ENCODE measurements at places on chromosomes 4 and X.
A peak's percentile ranks its signal among the peaks of the same experiment; 100 is the strongest.

- DNase-seq: no peak
Observed at GRCh38 chr4:6710282-6710681, 617 bp upstream of the MRFAP1L1 start.

DNA sequence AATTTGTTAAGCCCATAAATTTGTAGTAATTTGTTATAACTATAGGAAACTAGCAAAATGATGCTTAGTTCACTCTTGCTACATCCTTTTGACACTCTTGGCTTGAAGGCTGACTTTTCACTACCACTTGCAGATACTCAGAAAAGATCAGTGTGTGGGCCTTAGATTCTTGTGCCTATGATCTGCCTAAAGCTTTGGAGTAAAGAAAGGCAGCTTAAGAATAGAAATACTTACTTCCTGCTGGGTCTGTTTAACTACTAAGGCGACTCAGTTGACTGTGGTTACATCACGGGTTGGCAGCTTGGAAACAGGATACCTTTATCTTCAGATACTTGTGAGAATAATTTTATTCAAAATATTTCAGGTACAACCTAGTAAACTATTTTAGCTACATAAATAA, 201.4 kb upstream of the FMR1 start:
- DNase-seq: no peak

- peak; percentile 12 for DNase-seq
Observed at GRCh38 chr4:153916273-153916755, 127.4 kb upstream of the SFRP2 start.

- peak; percentile 75 for DNase-seq
Observed at GRCh38 chr4:139453041-139453370, 915 bp upstream of the RAB33B start.

- peak; percentile 68 for DNase-seq
Observed at GRCh38 chr4:159006202-159006601, 96.7 kb upstream of the RAPGEF2 start.

DNA sequence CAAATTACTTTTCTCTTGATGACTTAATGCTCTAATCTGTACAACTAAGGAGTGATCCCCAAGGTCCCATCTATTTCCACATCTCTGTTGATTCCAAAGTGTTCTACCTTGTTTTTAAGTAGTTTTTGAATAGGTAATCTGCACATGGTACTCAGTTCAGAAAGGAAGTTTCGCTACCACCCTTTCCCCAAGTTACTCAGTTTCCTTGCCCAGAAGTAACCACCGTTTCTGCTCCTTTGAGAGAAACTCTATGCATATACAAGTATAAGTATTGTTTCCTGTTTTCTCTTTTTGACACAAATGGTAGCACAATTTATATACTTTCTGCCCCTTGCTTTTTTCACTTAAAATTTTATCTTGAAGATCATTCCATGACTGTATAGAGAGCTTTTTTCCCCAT, 18.1 kb downstream of the TMEM154 start:
- no peak for DNase-seq

GRCh38 chrX:107272431-107272921, 66.1 kb downstream of the DNAAF6 start:
- DNase-seq: no peak

- DNase-seq: peak; percentile 39
Observed at GRCh38 chr4:187016101-187016500, 292.4 kb upstream of the FAT1 start.

DNA sequence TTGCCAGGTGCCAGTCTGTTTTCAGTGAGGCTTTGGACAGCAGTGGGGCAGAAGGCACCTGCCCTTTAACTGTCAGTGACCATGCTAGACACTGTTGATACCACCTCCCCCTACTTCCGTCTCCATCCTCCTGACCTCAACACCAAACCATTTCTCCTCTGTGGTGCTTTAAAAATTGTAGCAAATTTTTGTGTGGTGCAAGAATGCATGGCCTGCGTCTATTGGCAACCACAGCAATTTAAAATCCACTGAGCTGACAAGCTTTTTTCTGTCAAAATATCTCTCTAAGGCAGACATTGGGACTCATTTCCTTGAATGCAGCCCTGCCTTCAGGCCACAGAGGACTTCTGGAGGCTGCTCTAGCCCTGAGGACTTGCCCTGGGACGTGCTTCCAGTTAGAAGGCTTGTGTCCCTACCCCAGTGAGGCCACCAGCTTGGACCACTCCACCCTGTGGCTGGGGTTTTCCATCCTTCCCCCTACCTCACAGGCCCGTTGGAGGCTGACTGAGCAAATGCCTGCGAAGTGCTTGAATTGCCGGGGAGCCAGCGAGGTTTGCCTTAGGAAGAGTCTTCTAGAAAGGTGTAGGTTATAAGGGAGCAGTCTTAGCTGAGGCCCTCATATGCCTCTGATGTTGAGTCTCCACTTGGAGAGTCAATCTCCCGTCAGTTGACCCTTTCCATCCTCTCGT, 6.9 kb downstream of the PRRG3 start:
- no peak for DNase-seq

DNA sequence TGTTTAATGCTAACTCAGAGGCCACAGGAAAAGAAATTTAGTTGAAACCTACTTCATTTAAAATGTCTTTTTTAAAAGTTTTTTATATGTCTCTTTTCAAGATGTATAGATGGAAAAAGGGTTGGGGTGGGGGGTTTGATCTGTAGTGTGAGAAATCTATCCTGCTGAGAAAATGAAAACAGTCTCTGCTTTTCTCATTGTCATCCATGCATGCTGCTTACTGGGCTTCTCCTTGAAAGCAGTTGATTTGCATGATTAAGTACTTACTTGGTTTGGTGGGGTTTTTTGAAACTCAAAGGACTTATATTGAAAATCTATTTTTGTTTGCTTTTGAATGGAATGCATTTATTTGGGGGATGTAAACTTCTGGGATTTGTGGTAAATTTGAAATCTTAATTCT, 313.6 kb upstream of the DKK2 start:
- DNase-seq: no peak

GRCh38 chr4:156512622-156513021, 459.0 kb downstream of the PDGFC start:
- no peak for DNase-seq

GRCh38 chr4:6992728-6993677, 50.2 kb upstream of the TADA2B start:
- DNase-seq: peak; percentile 74

DNA sequence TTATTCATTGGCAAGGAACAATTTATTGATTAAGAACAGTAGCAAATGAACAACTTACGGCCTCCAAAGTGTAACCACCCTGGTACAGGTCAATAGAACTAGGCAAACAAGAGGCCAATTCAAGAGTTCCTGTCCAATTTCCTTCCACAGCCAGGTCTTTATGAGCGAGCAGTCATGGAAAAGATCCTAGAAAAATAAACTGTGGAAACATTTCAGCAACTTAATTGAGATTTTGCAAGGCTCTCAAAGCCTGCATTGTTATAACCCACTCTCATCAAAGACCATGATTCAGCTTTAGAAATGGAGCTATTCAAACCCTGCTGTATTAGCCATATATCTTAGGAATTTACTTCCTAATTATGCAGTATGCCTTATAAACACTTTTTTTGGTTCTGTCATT, 43.6 kb downstream of the UNC5C start:
- DNase-seq: peak; percentile 75

DNA sequence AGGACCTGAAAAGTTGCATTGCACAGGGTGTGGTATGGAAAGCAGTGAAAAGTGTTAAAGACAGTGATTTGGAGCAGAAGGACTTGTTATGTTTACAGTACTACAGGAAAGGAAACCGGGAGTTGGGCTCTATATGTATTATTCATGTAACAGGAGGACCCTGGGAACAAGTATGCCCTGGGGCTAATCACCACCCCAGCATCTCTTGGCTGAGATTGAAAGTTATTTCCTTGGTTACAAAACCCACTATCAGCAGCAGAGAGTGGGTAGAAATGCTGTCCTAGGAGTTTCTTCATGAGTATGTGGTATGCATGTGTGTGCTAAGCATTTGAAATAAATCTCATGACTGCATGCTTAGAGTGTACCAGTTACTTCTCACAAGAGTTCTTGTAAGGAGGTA, 46.9 kb downstream of the STK32B start:
- peak; percentile 77 for DNase-seq

GRCh38 chrX:66751136-66751782, 112.4 kb upstream of the EDA2R start:
- DNase-seq: no peak

DNA sequence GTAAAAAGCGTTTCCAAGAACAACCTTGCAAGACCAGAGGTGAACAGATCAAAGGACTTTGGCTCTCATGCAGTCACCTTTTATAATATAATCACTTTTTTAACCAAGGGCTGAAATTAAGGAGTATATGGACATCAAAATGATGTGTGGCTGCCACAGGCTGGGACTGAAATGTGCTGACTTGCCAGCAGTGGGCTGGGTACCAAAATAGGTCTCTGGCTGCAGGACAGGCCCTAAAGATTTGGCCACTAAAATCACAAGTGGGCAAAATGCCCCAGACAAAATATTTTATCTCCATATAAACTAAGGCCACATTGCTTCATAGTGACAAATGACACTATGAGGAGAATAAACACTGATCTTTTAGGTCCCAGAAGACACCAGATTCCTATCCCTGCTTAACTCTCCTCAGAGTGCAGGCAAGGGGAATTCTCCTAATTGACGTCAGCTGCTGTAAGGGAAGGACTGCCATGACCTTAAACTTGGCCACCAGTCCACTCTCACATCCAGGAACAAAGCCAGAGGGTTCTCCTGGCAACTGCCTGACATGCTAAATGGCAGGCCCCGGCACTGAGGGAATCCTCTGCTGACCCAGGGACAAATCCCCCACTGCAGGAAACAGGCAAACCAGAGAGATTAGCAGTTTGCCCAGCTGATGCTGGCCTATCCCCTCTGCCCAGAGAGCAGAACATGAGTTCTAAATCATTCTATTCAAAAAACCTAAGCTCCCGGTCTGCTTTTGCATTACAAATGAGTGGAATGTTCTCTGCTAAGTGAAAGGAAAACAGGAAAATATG, 155.8 kb downstream of the PPP3CA start:
- DNase-seq: peak; percentile 82

- DNase-seq: peak; percentile 61
Observed at GRCh38 chrX:133335027-133335426, 80.3 kb downstream of the GPC4 start.

GRCh38 chrX:97234471-97235081, 350.9 kb downstream of the RPA4 start:
- DNase-seq: no peak

DNA sequence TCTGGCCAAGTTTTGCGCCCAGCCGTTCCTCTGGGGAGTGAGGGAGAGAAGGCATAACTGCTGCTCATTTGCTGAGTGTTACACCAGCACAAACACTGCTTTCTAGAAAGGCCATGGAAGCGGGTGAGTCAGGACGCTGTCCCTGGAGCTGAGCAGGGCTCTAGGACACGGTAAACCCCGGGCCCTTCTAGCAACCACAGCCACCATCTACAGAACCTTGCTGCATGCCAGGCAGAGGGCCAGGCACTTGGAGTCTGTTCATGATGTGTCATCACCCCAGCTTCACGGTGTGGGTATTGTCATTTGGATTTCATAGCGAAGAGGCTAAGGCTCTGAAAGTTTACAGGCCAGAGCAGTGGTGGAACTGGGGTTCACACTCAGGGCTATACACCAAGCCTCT, 31.8 kb upstream of the C4orf50 start:
- DNase-seq: peak; percentile 3

DNA sequence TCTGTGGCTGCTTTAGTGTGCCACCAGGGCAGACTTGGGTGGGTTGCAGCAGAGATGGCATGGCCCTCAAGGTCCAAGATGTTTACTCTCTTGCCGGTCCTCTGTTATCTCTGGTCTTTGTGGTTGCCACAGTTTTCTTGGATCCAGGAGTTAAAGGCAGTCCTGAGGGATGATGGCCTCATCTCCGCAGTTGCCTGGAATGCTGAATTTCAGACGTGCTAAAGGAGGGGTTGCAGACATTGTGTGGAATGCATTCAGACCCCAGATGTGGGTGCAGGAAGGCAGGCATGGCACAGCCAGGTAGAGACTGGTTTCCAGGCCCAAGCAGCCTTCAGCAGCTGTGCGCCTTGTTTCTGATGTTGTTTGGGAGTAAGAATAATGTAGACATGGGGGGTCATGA, 64.4 kb downstream of the TBL1X start:
- no peak for DNase-seq

DNA sequence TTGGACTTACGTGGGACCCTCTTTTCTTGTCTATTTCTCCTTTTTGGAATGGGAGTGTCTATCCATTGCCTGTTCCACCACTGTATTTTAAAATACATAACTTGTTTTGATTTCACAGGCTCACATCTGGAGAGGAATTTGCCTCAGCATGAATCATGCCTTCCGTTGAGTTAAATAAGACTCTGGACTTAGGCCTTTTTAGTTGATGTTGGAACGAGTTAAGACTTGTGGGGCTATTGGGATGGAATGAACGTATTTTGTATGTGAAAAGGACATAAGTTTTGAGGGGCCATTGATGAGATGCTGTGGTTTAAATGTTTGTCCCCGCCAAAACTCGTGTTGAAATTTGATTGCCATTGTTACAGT, 66.2 kb downstream of the BEX3 start:
- no peak for DNase-seq

DNA sequence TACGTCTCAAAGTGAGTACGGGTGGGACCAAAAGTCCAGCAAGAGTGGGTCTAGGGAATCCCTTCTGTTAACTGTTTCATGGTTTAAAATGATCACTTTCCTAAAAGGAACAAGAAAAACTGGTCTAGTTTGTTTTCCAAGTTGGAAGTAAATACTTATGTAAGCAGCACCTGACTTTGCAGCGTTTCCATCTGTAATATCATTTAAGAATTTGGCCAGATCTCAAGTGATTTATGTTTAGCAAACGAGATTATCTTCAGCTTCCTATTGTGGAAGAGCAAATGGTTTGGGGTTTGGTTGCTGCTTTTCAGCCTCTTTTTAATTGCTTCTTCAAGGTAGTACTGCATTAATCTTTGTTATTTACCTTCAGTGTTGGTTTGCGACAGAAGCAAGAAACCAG, 50.4 kb downstream of the FHIP1A start:
- DNase-seq: no peak

- DNase-seq: no peak
Observed at GRCh38 chr4:178311997-178312396, 869.8 kb upstream of the AGA start.

GRCh38 chr4:93908778-93909177, 80.2 kb downstream of the ATOH1 start:
- DNase-seq: no peak

DNA sequence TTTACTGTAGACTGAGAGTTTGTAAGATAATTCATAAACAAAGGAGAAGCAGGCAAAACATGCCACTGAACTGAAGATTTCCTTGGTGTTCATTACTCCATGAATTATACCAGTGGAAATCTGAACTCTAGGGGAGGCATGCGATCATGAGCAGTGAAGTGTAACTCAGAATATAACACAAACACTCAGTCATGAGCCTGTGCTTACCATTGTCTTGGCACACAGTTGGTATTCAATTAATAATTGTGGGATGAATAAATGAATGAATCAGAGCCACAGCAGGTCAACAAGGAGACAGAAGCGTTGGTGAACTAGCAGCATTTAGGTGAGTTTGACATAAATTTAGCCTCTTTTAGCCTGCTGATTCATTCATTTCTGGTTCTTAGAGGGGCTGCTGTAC, 263.5 kb upstream of the DKK2 start:
- DNase-seq: peak; percentile 63

- DNase-seq: peak; percentile 78
Observed at GRCh38 chr4:165668694-165669093, 204.3 kb upstream of the TLL1 start.

GRCh38 chr4:176099314-176099713, 33.7 kb downstream of the WDR17 start:
- no peak for DNase-seq

GRCh38 chr4:169315530-169316343, 45.0 kb upstream of the SH3RF1 start:
- peak; percentile 53 for DNase-seq
